Lung (tissue), 17 donors: ENCODE measurements at places on chromosomes 11 and 22. TPM values are rescaled to one million over a fixed set of nuclear protein-coding genes. Genes with fewer than 3 reads are reported as not detected.
A peak's percentile ranks its signal among the peaks of the same experiment; 100 is the strongest.

The BLID gene
- total RNA-seq: 4.5 TPM

- H3K36me3 ChIP-seq: no peaks in the 10 kb centered on the region
- no peaks in the 10 kb centered on the region for H3K27me3 ChIP-seq
- H3K27ac ChIP-seq: peak overlapping the region; percentile 93
- peak overlapping the region; percentile 72 for H3K4me3 ChIP-seq
These were observed 23.1 kb downstream of the MICAL3 start for GRCh38 chr22:18001040-18001893.

DNA sequence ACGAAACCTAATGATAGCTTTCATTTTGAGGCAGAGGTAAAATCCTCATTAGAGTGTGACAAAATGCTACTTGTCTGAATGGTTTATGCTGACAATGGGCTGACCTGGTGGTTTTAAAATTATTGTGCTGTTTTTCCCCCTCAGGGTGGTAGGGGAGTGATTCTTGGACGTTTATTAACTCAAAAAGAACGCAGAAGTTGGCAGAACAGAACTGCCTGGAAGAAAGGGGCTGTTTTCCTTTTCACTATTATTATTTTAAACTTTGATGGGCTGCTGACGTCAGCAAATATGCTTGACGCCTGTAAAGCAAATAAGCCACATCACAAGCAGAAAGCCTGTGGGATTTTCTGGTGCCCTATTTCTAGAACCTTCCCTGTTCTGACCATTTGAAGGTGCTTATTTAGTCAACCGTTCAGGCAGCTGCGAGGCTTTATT lies 4.0 kb downstream of the RASSF10 start:
- H3K4me1 ChIP-seq: peaks cover 6% of the 10 kb centered on the region
- H3K36me3 ChIP-seq: no peaks in the 10 kb centered on the region
- H3K27me3 ChIP-seq: peaks cover 66% of the 10 kb centered on the region
- no peak overlapping the region for H3K4me3 ChIP-seq

The POU2AF3 gene
- 4.2 TPM for total RNA-seq

DNA sequence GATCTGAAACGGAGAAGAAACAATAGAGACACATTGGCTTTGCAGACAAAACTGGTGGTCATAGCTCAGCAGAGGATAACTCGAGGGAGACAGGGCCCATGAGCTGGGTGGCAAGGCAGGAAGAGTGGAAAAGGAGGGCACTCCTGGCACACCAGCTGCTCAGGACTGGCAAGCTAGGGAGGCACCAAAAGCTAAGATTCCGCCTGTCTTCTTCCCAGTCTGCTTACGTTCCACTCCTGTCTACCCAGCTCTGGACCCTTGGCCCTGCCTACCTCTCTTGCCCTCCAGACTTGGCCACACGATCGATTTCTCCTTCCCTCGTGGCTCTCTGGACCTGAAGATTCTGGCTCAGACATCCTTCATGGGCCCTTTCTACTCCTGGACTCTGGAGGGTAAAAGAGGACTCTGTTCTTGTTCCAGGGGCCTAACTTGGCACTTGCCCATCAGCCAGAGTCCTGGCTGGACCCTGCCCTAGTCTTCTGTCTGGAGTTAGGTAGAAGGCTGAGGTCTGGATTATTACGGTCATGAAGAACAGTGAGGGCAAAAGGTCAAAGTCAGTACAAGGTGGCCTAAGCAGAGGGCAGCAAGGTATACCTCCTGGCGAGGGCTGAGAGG lies 115.2 kb upstream of the PITPNB start:
- H3K27ac ChIP-seq: peak overlapping the region; percentile 68
- H3K36me3 ChIP-seq: no peaks in the 10 kb centered on the region
- no peak for DNase-seq
- no peak overlapping the region for H3K4me3 ChIP-seq
- no peaks in the 10 kb centered on the region for H3K27me3 ChIP-seq
- peaks cover 46% of the 10 kb centered on the region for H3K4me1 ChIP-seq

GRCh38 chr22:36052505-36052941 lies 23.9 kb upstream of the RBFOX2 start:
- no peaks in the 10 kb centered on the region for H3K36me3 ChIP-seq
- H3K4me3 ChIP-seq: no peak overlapping the region
- H3K27ac ChIP-seq: no peak overlapping the region
- DNase-seq: no peak

DNA sequence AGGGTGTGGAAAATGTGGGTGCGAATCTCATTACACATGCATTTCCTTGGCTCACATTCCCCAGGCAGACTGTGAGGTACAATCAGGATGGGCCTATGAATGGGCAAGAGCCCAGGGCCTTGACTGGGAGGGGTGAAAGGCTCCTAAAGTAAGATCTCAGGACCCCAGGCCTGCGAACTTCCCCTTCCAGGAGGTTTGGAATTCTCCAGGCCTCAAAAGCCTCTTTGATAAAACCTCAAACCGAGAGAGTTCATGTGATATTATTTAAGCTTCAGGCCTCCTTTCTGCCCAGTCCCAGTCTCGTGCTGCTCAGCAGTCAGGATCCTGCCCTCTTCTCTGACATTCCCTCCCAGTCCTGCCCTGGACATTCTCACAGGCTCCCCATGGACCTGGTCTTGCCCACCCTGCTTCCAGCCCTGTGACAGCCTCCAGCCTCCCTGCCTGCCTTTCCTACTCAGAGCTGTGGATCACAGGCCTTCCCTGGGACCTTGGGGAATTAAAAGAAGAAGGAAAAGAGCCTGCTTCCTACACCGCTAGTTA lies 37.3 kb upstream of the TEAD1 start:
- H3K4me1 ChIP-seq: peaks cover 3% of the 10 kb centered on the region
- no peak for DNase-seq
- H3K36me3 ChIP-seq: no peaks in the 10 kb centered on the region
- H3K4me3 ChIP-seq: no peak overlapping the region
- H3K27ac ChIP-seq: no peak overlapping the region

DNA sequence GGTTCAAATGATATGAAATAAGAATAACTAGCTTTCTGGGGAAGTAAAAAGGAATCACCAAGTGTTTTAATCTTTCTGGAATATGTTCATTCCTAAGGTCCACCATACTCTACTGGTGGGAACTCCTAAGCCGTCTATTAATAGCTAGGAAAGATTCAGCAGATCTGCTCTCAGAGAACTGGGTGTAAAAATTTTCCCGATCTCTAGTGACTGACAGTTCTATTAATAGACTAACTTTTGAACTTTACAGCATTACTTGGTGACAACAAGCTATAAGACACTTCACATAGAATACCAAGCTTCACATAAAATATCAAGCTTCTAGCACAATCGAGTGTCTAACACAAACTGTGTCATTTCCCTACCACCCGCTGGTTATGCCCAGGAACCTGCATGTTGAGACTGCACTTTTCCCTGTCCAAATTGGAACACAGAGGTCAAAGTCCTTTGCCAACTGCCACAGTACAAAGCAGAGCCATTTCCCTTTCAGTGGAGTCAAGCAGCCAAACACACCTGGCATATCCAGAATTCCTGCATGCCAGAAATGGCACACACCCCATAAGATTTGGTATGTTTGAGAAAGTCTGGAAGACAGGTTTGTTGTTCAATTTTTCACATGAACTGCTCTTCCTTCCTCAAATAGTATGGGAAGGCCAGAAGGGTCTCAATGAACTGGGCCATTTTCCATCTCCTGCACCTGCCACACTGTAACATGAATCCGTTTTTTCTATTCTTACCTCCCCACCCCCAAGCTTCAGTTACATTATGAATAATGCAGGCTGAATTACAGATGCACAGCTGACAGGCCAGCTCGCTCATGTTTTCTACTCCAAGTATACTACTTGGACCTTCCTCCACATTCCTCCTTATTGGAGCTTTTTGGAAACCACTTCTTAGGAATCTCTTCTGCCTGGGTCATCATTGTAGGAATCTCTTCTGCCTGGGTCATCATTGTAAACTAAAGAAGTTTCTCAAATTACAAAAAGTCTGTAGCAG lies 3.7 kb downstream of the OSBP start:
- no peaks in the 10 kb centered on the region for H3K27me3 ChIP-seq
- H3K4me1 ChIP-seq: peaks cover 33% of the 10 kb centered on the region
- H3K27ac ChIP-seq: peak overlapping the region; percentile 71
- H3K36me3 ChIP-seq: peaks cover 33% of the 10 kb centered on the region
- H3K4me3 ChIP-seq: no peak overlapping the region

The SPDYC gene
- total RNA-seq: not detected

- no peaks in the 10 kb centered on the region for H3K4me1 ChIP-seq
- H3K27me3 ChIP-seq: no peaks in the 10 kb centered on the region
- H3K27ac ChIP-seq: no peak overlapping the region
These were observed 72.6 kb downstream of the NAV2 start for GRCh38 chr11:19785265-19785664.

GRCh38 chr11:35593143-35593542 lies 25.1 kb upstream of the FJX1 start:
- no peak overlapping the region for H3K27ac ChIP-seq
- no peak for DNase-seq
- no peaks in the 10 kb centered on the region for H3K27me3 ChIP-seq
- no peaks in the 10 kb centered on the region for H3K36me3 ChIP-seq

The DSCAML1 gene
- 1.5 TPM for total RNA-seq

DNA sequence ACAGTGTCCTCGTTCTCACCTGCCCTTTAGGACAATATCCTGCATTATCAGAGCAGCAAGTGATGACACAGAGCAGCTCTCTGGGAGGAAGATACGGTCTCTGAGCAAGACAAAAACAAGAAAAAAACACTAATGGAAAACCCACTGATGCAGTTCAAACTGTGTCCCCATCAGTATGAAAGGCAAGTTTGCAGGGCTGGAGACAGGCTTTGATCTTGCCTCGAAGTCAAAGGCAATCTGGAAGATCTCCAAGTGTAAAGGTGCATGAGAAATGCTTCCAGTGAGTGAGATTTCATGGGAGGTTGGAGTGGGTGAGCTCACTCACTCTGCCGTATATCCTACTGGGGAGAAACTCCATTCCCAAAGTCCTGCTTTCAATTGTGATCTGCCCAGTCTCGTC lies 157.5 kb downstream of the KIRREL3 start:
- no peak for DNase-seq
- no peaks in the 10 kb centered on the region for H3K36me3 ChIP-seq
- no peak overlapping the region for H3K4me3 ChIP-seq
- no peaks in the 10 kb centered on the region for H3K4me1 ChIP-seq

The PRODH gene
- total RNA-seq: 28.7 TPM

- H3K36me3 ChIP-seq: no peaks in the 10 kb centered on the region
- peaks cover 14% of the 10 kb centered on the region for H3K4me1 ChIP-seq
- H3K4me3 ChIP-seq: no peak overlapping the region
- no peak overlapping the region for H3K27ac ChIP-seq
- DNase-seq: no peak
These were observed 4.5 kb downstream of the PRDM11 start for GRCh38 chr11:45150943-45151342.

DNA sequence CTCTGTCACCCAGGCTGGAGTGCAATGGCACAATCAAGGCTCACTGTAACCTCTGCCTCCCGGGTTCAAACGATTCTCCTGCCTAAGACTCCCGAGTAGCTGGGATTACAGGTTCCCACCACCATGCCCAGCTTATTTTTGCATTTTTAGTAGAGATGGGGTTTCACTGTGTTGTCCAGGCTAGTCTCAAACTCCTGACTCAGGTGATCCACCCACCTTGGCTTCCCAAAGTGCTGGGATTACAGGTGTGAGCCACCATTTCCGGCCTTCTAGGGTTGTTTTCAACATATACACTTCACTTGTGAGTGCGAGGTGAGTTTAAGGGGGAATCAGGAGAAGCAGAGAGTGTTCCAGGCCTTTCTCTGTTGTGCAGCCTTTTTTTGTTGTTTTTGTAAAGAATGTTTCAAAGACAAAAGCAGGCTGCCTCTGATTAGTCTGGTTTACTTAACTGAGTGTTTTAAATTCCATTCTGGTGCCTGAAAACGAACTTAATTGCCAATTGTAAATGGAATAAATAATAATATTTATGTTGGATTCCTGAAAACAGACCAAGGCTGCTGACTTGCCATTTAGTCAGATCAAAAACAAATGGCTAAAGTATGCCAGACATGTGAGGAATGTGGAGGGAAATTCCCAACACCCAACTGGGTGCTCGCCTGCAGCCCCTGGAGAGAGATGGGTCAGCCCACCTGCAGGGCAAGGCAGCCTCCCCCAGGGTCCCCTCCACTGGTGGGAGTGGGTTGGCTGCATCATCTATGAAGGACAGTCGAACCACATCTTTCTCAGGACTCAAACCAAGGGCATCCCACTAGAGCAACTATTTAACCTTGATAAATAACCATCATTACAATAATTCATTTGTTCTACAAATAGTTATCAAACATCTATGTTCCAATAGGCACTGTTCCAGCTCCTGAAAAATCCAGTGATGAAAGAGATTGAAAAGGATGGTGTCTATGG lies 4.6 kb upstream of the RANGAP1 start:
- DNase-seq: no peak
- no peaks in the 10 kb centered on the region for H3K4me1 ChIP-seq
- no peaks in the 10 kb centered on the region for H3K27me3 ChIP-seq
- no peak overlapping the region for H3K4me3 ChIP-seq

DNA sequence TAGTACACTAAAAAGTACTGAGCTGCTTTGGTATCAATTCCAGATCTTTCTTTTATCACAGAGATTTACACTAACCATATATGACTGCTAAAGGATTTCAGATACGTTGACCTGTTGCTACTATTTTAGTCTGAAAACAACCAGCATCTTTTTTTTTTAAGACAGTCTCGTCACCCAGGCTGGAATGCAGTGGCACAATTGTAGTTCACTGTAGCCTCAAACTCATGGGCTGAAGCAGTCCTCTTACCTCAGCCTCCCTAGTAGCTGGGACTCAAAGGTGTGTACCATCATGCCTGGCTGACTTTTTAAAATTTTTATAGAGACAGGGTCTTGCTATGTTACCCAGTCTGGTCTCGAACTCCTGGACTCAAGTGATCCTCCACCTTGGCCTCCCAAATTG lies 24.2 kb upstream of the L3MBTL2 start:
- H3K27ac ChIP-seq: no peak overlapping the region
- H3K27me3 ChIP-seq: no peaks in the 10 kb centered on the region
- H3K4me1 ChIP-seq: peaks cover 2% of the 10 kb centered on the region
- no peak for DNase-seq
- H3K4me3 ChIP-seq: no peak overlapping the region
- peaks cover 27% of the 10 kb centered on the region for H3K36me3 ChIP-seq

DNA sequence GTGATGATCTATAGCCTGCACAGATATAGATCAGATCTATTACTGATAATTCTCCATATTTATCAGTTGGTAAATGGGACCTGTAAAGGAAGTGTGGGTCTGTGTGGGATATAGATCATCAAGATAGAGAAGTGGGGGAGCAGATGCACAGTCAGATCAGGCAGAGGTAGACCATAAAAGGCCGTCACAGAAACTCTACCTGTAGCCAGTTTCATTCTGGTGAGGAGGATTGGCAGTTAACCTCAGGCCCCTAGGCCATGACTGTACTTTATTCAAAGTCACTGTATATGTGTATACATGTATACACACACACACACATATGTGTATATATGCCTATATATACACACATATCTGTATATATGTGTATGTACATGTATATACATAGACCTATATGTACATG lies 69.1 kb downstream of the ADM start:
- H3K27me3 ChIP-seq: no peaks in the 10 kb centered on the region
- no peak overlapping the region for H3K27ac ChIP-seq
- H3K36me3 ChIP-seq: no peaks in the 10 kb centered on the region
- H3K4me1 ChIP-seq: peaks cover 3% of the 10 kb centered on the region
- DNase-seq: no peak
- H3K4me3 ChIP-seq: no peak overlapping the region

The TRIM51 gene
- total RNA-seq: not detected
